Motor neuron (in vitro differentiated cells): ENCODE measurements at places on chromosomes 5 and 9. TPM values are rescaled to one million over a fixed set of nuclear protein-coding genes. Genes with fewer than 3 reads are reported as not detected.

CAMK4 gene
- 10.3 and 12.1 TPM in 2 replicates for total RNA-seq

CYLC2 gene
- total RNA-seq, result 0.38 and 0.49 TPM in 2 replicates

GRM6 gene
- 0.11 and 0.19 TPM in 2 replicates for total RNA-seq

TNFSF8 gene
- total RNA-seq, result 0.83 and 0.85 TPM in 2 replicates

ACOT12 gene
- 0.16 and 1.0 TPM in 2 replicates for total RNA-seq

PIP5KL1 gene
- 0.27 and 0.66 TPM in 2 replicates for total RNA-seq

DNA sequence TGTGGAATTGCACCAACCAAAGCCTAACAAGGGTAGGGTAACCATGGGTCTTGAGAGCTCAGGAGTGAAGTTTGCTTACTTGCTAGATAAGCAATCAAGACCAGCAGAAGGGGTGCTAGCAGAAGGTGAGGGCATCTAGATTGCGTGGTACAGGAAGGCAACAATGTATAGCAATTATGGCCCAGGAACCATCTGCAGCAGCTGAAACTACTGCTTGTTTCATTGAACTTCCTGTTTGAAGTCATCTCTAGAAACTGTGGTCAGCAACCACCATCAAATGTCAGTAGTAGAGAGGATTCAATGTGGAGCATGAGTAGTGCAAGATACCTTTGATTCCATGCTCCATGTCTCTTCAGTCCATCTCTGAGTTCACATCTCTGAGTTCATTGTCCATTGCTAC, 462.1 kb upstream of the GRAMD2B start:
- no peak for ATAC-seq

GRCh38 chr5:131367219-131367860, 103.5 kb downstream of the CDC42SE2 start:
- ATAC-seq, result no peak

GRCh38 chr5:171724468-171725204, 61.0 kb upstream of the SMIM23 start:
- ATAC-seq, result peak; percentile 98

GRCh38 chr9:69157751-69158466, 16.2 kb upstream of the TJP2 start:
- ATAC-seq, result no peak

- peak; percentile 48 for ATAC-seq
Measured at GRCh38 chr5:116947691-116948528, 373.3 kb upstream of the SEMA6A start.

GRCh38 chr9:34010979-34011378, 37.7 kb downstream of the UBAP2 start:
- ATAC-seq, result no peak
